Stimulated activated CD4-positive, alpha-beta T cell treated with anti-CD3 and anti-CD28 coated beads, Interleukin-4, amount 100 ng/mL, for 4 hours (primary cell): ENCODE measurements at places on chromosomes 16 and 17.

GRCh38 chr16:19919142-19919541 lies 34.5 kb upstream of the GPRC5B start:
- no peak for DNase-seq

- no peak for DNase-seq
These were observed 146.8 kb downstream of the ZFHX3 start for GRCh38 chr16:72901000-72901627.

DNA sequence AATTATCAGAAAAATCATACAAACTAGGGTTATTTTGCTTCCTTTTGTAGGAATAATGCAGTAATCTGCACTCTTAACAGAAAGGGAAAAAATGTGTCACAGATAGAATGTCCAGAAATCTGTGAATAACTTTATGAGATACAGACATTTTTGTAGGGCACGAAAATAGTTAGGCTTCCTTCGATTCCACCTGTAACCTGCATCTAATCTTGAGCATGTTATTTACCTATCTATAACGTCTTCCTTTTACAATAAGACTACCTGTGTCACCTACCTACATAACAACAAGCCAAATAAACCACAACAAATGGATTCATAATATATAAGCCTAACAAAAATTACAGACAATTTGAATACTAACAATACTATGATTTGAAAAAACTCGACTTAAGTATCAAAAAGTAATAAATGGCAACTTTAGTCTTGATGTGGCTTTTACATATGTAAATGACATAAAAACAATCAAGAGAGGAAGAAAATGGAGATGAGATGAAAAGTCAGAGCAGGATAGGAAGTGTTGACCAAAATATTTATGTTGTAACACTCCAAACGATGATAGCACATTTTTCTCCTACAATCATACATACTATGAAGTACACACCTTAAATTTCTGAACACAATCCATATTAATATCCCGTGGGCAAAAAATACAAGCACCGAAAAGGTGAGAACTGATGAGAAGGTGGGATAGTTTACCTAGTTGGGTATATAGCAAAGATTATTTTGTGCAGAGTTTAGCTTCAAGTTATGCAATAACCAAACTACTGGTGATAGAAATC lies 2.5 kb downstream of the STAT5B start:
- DNase-seq, result no peak

GRCh38 chr17:15284107-15284506 lies 19.0 kb upstream of the PMP22 start:
- no peak for DNase-seq

GRCh38 chr17:69516911-69517310 lies 102.4 kb downstream of the MAP2K6 start:
- DNase-seq, result no peak

GRCh38 chr17:73343739-73344454 lies 32.1 kb upstream of the CDC42EP4 start:
- DNase-seq, result no peak

DNA sequence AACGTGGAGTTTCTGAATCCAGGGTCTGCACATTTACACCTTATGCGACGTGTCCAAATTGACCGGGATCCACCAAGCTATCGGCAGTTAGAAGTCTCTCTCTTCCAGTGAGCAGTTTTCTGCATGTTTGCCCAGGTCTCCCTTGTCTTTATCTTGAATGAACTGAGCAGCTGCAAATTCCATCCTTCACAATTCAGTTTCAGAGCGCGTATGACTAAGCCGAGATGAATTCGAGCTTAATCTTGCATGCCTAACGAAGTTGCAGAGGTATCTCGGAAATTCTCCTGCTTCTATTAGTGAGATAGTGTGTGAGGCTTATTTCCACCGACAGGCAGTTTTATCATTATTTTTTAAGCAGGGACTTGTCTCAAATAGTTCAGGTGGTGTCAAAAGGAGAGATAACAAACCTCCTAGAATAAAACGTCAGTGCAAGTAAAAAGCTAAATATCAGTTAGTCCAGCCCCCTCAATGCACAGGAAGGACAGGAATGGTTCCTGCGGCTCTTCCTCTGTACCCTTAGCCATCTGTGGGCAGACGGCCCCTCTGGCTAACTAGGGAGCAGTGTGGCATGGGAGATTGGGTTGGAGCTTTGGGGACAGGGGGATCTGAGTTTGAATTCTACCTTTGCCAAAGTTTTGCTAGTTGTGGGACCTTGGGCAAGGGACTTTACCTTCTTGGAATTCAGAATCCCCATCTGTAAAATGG lies 93.0 kb upstream of the GPR139 start:
- DNase-seq, result no peak

DNA sequence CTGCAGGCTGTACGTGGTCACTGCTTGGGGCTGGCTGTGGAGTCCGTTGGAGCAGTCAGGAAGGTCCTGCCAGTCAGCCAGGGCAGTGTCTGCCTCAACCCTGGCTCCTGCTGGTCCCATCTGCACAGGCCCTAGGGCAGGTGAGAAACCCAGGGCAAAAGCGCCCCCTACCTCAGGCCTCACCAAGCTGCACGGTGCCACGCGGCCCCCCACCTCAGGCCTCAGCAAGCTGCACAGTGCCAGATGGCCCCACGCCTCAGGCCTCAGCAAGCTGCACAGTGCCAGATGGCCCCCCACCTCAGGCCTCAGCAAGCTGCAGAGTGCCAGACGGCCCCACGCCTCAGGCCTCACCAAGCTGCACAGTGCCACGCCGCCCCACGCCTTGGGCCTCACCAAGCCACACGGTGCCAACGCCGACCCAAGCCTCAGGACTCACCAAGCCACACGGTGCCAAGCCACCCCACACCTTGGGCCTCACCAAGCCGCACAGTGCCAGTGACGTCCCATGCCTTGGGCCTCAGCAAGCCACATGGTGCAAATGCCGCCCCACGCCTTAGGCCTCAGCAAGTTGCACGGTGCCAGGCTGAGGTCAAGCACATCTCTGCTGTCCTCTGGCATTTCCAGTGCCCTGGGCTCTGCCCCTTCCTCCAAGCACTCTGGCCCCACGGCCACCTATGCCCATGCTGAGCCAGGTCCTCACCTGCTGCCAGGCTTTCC lies 5.5 kb downstream of the TMEM204 start:
- DNase-seq, result no peak

DNA sequence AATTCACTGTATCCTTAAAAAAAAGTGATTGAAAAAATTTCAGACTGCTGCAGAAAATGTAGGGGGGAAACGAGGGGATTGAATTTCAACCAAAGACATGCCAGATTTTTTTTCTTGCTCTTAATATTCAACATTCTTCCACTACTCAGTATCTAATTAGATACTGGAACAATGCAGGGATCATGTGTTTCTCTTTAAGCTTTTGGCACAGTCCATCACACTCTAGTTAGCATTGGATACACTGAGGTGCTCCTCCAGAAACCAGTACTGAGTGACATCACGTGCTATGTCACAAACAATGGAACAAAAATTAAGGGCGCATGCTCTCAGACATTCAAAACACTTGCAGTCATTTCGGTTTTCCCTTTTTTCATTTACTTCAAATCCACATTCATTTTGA lies 298.6 kb upstream of the PSMD7 start:
- no peak for DNase-seq

DNA sequence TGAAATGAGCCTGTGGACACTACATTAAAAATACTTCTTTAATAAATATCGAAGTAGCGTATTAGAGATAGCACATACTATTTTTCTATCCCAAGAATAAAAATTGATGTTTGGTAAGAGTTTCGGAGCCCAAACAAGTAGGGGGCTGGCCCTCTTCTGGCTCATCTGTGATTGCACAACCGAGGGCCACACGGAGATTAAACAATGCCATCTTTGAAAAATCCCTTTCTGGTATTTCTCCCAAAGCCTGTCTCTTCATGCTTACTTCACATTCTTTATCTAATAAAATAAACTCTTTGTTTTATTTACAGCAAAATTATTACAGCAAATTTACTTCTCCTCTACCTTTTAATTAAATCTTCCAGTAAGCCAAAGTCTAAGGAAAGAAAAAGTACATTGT lies 9.6 kb upstream of the MYH11 start:
- no peak for DNase-seq

- DNase-seq, result peak; percentile 46
These were observed 11.0 kb downstream of the HEXIM2 start for GRCh38 chr17:45172541-45173286.

DNA sequence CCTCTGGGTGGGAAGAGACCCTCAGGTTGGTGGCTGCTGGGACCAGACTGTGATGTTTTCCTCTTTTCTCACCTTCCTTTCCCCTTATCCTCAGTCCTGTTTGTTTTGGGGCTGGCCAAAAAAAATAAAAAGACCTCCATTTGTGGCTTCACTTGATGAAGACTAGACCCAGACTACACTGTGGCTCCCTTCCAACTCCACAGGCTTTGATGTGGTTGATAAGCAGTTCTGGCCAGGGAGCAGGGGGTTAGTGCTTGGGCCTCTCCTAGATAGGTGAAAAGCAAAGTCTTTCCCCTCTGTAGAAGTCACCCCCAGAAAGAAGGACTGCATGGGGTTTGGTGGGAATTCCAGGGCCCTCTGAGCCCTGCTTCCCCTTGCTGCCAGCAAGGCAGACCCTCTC lies 11.2 kb upstream of the ADAM11 start:
- no peak for DNase-seq

DNA sequence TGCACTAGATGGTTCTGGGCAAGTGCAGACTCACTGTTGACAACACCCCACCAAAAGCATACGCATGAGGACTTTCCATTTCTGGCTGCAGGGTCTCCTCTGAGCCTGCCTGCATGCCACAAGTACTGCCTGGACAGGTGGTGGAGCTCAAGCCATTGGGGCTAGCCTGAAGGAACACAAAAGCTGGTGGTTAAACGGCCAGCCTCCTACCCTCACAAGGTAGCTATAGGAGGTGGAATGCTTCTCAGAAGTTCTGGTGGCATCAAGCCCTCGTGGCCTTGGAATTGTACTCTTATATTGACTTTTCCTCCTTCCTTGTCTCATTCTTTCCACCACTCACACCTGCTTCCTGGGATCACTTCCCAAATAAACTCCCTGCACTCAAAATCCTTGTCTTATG lies 56.6 kb upstream of the BCAR1 start:
- no peak for DNase-seq

DNA sequence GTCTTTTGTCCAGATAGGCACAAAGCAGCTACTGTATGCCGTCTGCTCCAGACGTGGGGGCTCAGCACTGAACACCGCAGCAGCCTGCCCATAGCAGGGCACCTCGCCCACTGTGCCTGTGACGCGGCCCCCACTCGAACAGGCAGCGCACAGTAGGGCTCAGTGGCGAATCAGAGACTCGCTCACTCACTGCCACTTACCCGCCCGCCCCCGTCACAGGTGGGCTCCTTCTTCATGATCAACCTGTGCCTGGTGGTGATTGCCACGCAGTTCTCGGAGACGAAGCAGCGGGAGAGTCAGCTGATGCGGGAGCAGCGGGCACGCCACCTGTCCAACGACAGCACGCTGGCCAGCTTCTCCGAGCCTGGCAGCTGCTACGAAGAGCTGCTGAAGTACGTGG lies 23.6 kb downstream of the TPSG1 start:
- DNase-seq, result no peak

DNA sequence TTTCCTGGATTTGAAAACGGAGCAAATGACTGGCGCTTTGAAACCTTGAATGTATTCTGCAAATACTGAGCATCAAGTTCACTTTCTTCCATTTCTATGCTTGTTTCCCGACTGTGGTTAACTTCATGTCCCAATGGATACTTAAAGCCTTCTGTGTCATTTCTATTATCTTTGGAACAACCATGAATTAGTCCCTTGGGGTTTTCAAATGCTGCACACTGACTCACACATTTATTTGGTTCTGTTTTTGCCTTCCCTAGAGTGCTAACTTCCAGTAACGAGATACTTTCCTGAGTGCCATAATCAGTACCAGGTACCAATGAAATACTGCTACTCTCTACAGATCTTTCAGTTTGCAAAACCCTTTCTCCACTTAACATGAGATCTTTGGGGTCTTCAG lies 32.3 kb downstream of the BRCA1 start:
- DNase-seq, result no peak

GRCh38 chr17:28187931-28188330 lies 131.1 kb upstream of the TMEM97 start:
- no peak for DNase-seq

GRCh38 chr16:2028620-2029220 lies 2.0 kb downstream of the NHERF2 start:
- no peak for DNase-seq

DNA sequence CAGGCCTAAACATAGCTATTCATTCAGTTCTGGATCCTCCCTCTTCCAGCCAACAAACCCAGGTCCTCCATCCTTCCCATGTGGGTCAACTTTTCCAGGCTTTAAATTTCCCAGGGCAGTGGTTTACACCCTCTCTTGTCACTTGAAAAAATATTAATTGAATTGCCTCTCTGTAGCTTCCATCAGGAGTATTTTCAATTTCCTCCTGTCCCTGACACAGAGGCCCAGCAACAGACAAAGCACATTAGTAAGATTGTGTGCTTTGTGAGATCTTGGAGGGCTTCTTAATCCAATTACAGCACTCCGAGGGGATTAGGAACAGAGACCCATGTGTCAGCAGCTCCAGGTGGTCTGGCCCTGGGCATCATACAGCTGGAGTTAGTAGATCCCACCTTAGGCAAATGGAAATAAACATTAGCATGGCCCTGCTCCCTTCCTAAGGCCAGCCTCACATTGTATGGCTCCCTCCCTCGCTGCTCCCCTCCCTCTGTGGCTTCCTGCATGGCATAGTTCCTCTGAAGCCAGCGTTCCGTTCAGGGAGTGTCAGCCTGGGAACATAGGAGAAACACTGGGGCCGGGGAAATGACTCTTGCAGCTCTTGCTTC lies 132.7 kb upstream of the HSBP1 start:
- no peak for DNase-seq

GRCh38 chr17:38619937-38620550 lies 14.3 kb upstream of the SRCIN1 start:
- DNase-seq, result no peak

DNA sequence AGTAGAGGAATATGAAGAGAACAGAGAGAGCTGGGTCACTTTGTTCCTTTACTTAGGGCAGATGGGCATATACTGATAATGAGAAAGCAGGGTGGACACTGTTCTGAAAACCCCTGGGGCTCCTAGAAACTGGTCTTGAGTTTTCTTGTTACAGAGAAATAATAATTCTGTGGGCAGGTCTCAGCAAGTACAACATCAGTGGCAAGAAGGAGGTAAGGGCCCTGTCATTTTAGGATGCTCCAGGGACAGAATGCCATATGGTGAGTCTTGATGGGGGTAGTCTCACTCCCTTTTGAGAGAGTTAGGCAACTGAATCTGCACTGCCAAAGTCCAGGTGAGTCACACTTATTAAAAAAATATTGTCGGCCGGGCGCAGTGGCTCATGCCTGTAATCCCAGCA lies 102.3 kb downstream of the KCNJ2 start:
- DNase-seq, result no peak

DNA sequence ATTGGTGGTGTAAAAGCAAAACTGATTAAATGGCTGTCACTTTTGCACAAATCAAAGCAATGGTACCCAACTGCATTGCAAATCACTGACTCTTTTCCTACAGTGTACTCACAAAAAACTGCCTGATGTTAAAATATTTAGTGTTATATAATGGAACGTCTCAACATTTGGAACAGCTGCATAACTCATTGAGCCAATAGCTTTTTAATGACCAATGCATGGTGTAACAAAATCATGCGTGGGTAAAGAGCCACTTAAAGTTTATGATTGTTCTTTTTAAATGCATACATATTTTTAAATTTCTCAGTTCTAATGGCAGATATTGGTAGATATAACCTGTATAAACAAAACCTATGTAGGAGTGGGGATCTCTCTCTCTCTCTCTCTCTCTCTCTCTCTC lies 204.0 kb upstream of the MPHOSPH6 start:
- DNase-seq, result no peak
